ENCODE measurements at places on chromosomes 3 and 15.

GRCh38 chr3:195876297-195877064 lies 31.9 kb downstream of the TNK2 start:
- DNase-seq, result peak; percentile 44

- DNase-seq, result no peak
Measured at GRCh38 chr3:82088749-82089148, 327.3 kb upstream of the GBE1 start.

DNA sequence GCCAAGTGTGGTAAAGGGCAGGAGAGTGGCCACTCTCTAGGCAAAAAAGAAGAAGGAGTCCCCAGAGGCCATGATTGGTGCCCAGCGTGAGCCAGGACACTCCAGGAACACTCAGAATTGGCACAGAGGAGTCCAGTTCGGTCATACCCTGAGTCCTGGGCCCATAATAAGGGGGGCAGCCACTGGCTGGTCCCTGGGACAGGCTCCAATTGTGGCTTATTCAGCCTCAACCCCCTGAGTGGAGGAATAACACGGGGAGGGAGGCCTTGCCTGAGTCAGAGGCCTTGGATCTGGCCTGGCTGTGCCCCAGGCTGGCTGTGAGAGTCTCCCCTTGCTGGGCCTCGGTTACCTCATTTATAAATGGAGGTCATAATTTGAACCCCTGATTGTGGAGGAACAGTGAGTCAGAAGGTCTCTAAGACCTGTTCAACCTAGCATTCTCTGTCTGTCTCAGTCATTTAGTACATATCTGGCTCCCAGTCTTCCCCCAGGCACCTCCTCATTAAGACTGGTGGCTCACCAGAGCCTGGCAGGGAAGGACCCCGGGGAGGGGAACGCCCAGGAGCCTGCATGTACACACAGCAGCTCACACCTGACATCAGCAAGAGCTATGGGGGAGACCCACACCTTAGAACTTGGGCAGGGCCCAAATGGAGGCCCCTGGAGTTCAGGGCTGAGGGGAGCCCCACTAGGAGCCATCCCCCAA lies 95.9 kb upstream of the ATP2B2 start:
- DNase-seq, result no peak

DNA sequence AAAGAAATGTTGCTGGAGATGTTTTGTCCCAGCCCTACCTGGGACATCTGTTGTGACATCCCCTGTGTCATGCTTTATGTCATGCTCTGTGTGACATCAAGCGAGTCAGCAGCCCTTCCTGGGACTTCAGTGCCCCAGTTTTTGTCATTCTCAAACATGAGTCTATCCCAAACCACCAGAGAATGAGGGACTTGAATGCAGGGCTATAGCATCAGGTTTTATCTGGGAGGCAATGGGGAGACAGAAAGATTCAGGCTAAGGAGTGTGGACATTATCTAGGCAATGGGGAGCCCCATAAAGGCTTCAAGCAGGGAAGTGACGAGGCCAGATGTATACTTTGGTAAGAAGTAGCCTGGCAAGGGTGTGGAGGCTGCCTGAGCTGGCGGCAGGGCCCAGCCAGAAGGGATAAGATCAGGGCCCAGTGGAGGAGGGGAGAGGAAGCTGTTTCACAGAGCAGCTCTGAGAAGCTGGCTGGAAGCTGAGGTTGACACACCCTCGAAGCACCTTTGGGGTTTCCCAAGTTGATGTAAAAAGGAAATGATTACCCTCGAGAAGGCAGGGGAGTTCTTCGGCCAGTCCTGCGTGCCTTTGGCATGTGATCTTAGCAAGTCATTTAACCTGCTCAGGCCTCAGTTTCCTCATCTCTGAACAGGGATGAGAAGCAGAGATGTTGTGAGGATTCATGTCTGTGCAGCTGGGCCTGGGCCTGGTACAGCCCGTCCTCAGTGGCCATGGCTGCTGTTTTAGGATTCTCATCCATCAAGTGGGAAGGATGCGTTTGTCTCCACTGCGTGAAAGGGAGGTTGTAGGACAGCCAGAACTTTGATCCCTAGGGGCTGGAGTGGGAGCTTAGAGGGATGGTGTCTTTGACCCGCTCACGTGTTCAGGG lies 34.3 kb downstream of the IRAK2 start:
- DNase-seq, result peak; percentile 80

DNA sequence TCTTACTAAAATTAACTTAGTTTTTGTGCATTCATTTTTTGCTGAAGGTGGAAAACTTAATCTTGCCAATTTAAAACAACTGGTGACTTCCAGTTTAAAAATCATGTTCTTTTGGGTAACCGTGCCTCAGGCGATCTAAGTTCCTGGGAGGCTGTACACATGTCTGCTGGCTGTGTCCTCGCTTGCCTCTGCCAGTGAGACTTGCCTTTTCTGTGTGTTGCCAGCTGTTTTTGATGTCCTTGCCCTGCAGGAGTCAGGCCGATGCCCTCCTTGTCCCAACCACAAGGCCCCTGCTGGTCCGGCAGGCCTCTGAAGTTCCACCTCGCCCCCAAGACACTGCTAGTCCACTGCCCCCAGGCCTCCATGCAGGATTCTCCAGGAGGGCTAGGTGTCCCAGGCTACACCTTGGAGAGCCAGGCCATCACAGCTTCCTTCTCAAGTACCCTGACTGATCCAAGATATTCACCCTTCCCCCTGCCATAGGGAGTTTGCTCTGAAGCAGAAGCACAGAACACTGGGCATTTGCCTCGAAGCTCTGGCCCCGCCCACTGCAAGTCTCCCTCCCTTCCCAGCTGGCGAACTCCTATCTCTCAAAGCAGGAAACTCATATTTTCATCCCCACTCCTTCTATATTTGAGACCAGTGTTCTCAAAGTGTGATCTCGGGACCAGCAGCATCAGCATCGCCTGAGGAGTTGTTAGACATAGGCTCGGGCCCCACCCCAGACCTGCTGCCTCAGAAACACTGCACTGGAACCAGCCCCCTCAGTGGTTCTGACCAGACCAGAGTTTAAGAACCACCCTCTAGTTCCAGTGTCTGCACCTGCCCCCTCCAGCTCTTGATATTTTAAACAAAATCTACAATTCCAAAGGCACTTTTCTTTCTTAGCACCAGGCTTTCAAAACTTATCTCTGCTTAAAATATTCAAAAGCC lies 185.8 kb upstream of the UBE2E1 start:
- DNase-seq, result no peak
